Central memory CD8-positive, alpha-beta T cell (primary cell): ENCODE measurements at places on chromosomes 11 and 22.

DNA sequence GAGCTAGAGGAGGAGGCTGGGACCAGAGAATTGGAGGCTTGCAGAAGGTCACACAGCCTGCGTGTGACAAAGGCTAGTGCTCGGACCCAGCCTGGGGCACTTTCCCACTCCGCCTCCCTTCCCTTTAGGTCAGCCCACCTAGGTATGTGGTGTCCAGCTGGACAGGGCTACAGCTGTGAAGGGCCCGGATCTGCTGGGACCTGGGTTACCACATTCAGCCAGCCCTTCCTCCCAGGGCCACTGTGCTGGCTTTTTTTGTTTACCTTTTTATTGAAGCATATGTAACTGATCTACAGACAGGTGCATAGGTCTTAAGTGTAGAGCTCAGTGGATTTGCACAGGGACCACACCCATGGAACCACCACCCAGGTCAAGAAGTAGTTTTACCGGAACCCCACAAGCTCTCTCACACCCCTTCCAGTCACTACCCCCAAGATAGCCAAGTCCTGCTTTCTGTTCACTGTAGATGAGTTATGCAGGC, 8.7 kb downstream of the CAPN5 start:
- H3K36me3 ChIP-seq: no peaks in the 10 kb centered on the region
- peaks cover 21% of the 10 kb centered on the region for H3K4me1 ChIP-seq
- no peaks in the 10 kb centered on the region for H3K27me3 ChIP-seq
- no peak overlapping the region for H3K4me3 ChIP-seq
- no peak for DNase-seq

DNA sequence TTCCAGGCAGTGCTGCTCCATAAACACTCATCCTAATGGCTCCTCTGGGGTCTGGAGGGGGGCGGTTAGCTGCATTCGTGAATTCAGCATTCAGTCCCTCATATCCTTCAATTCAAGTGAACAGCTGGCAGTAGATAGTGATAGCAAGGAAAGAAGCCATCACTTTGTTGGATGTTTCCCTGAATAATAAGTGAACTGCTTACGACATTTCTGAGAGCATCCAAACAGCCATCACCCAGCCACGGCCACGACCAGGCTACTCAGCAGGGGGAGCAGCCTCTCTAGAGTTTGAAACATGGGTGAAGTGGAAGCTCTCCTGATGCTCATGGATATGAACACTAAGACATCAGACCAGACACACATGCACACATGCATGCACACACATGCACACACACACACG, 163.6 kb downstream of the NTM start:
- no peak overlapping the region for H3K27ac ChIP-seq
- no peaks in the 10 kb centered on the region for H3K27me3 ChIP-seq
- no peaks in the 10 kb centered on the region for H3K36me3 ChIP-seq
- H3K4me3 ChIP-seq: no peak overlapping the region

DNA sequence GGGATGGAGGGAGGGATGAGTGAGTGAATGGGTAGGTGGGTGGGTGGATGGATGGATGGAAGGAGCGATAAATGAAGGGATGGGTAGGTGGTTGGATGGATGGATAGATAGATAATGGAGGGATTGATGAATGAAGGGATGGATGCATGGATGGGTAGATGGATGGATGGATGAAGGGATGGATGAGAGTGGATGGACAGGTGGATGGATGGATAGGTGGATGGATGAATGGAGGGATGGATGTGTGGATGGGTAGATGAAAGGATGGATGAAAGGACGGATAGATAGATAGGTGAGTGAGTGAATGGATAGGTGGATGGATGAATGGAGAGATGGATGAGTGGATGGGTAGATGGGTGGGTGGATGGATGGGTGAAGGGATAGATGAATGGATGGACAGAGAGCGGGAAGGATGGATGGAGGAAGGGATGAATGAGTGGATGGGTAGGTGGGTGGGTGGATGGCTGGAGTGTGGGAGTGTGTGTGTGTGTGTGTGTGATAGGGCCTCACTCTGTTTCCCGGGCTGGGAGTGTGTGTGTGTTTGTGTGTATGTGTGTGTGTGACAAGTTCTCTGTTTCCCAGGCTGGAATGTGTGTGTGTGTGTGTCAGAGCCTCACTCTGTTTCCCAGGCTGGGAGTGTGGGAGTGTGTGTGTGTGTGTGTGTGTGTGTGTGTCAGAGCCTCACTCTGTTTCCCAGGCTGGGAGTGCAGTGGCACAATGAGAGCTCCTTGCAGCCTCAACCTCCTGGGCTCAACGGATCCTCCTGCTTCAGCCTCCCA, 2.1 kb upstream of the PRR33 start:
- no peak overlapping the region for H3K27ac ChIP-seq
- peaks cover 10% of the 10 kb centered on the region for H3K4me1 ChIP-seq
- H3K36me3 ChIP-seq: peaks cover 12% of the 10 kb centered on the region
- peaks cover 10% of the 10 kb centered on the region for H3K27me3 ChIP-seq
- H3K4me3 ChIP-seq: no peak overlapping the region

GRCh38 chr22:37148031-37148651, 1.6 kb downstream of the IL2RB start:
- H3K4me1 ChIP-seq: peaks cover 78% of the 10 kb centered on the region
- no peaks in the 10 kb centered on the region for H3K27me3 ChIP-seq
- H3K27ac ChIP-seq: peak overlapping the region; percentile 92
- no peak for DNase-seq
- H3K4me3 ChIP-seq: peak overlapping the region; percentile 93
- H3K36me3 ChIP-seq: peaks cover 52% of the 10 kb centered on the region

- H3K27me3 ChIP-seq: no peaks in the 10 kb centered on the region
- DNase-seq: no peak
- peaks cover 5% of the 10 kb centered on the region for H3K4me1 ChIP-seq
- H3K36me3 ChIP-seq: no peaks in the 10 kb centered on the region
- no peak overlapping the region for H3K4me3 ChIP-seq
Observed at GRCh38 chr11:111413849-111414248, 34.8 kb upstream of the POU2AF1 start.

GRCh38 chr22:37804881-37805809, 2.6 kb upstream of the GCAT start:
- peaks cover 39% of the 10 kb centered on the region for H3K4me1 ChIP-seq
- DNase-seq: peak; percentile 35
- peak overlapping the region; percentile 71 for H3K4me3 ChIP-seq
- peaks cover 70% of the 10 kb centered on the region for H3K27me3 ChIP-seq

DNA sequence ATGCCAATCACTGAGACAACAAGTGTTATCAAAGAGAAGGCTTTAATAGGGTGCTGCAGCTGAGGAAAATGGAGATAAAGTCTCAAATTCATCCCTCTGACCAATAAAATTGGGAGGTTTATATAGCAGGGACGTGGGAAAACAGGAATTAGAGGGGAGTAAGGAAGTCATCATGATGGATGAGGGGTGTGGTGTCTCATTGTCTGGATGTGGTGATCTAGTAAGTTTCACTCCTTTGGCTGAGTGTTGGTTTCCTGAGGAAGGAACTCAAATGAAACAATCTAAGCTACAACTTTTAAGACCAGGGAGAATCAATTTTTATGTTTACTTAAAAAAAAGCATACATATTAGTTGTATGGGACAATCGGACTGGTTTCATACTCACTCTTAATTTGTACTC, 491.0 kb upstream of the KIRREL3 start:
- H3K4me1 ChIP-seq: no peaks in the 10 kb centered on the region
- H3K4me3 ChIP-seq: no peak overlapping the region
- no peaks in the 10 kb centered on the region for H3K27me3 ChIP-seq
- no peak for DNase-seq
- H3K27ac ChIP-seq: no peak overlapping the region
- no peaks in the 10 kb centered on the region for H3K36me3 ChIP-seq

GRCh38 chr22:37210041-37210803, 2.1 kb downstream of the SSTR3 start:
- H3K36me3 ChIP-seq: peaks cover 2% of the 10 kb centered on the region
- no peak for DNase-seq
- H3K27me3 ChIP-seq: no peaks in the 10 kb centered on the region
- H3K4me1 ChIP-seq: peaks cover 16% of the 10 kb centered on the region
- H3K4me3 ChIP-seq: no peak overlapping the region

GRCh38 chr11:130555251-130555841, 106.9 kb downstream of the ADAMTS15 start:
- no peak overlapping the region for H3K4me3 ChIP-seq
- no peaks in the 10 kb centered on the region for H3K36me3 ChIP-seq
- H3K27me3 ChIP-seq: peaks cover 40% of the 10 kb centered on the region
- no peaks in the 10 kb centered on the region for H3K4me1 ChIP-seq
- DNase-seq: no peak
- no peak overlapping the region for H3K27ac ChIP-seq

DNA sequence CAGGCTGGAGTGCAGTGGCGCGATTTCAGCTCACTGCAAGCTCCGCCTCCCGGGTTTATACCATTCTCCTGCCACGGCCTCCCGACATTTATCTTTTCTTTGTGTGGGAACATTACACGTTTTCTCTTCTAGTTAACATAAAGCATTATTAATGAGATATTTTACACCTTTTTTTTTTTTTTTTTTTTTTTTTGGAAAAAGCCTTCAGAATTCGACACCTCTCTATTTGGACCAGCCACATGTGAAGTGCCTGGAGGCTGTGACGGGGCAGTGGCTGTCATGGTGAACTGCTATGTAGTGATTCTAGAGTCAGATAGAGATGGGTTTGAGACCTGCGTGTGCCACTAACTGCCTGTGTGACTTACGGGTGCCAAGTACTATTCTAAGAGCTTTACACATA, 64.3 kb downstream of the SMIM38 start:
- no peaks in the 10 kb centered on the region for H3K4me1 ChIP-seq
- no peak overlapping the region for H3K4me3 ChIP-seq
- no peaks in the 10 kb centered on the region for H3K36me3 ChIP-seq
- H3K27me3 ChIP-seq: peaks cover 33% of the 10 kb centered on the region
- DNase-seq: no peak

DNA sequence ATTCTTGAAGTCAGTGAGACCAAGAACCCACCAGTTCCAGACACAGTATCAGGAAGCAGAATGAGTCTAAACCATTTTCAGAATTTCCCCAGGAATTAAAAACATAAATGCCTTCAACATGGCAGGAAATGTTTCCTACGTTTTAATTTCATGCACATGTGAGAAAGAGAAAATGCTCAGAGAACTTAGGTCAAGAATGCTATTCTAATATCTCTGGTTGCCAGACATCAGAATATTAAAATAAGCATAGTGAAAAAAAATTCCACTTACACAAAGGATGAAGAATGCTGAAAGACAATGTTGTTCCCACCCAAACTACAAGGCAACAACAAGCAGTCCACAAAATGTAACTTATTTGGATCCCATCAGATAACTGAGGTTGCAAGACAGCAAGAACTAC, 104.8 kb downstream of the RAB38 start:
- no peak for DNase-seq
- no peaks in the 10 kb centered on the region for H3K4me1 ChIP-seq
- no peak overlapping the region for H3K27ac ChIP-seq
- H3K36me3 ChIP-seq: no peaks in the 10 kb centered on the region

GRCh38 chr11:13277768-13278608, at the start of gene BMAL1:
Gene BMAL1 (plus strand): TSS chr11:13277790. CDS start chr11:13354309, 76,519 bp downstream.
- H3K4me1 ChIP-seq: peaks cover 53% of the 10 kb centered on the region
- H3K36me3 ChIP-seq: peaks cover 28% of the 10 kb centered on the region
- peak within 1 kb of the TSS; percentile 93 for H3K27ac ChIP-seq
- H3K27me3 ChIP-seq: peaks cover 23% of the 10 kb centered on the region
- peak within 1 kb of the TSS; percentile 96 for H3K4me3 ChIP-seq

- no peaks in the 10 kb centered on the region for H3K36me3 ChIP-seq
- H3K4me1 ChIP-seq: no peaks in the 10 kb centered on the region
- peaks cover 45% of the 10 kb centered on the region for H3K27me3 ChIP-seq
- no peak overlapping the region for H3K4me3 ChIP-seq
- no peak for DNase-seq
Observed at GRCh38 chr11:58004664-58005063, 19.0 kb upstream of the OR9Q1 start.

GRCh38 chr11:6531267-6531752, 34.2 kb downstream of the DNHD1 start:
- no peaks in the 10 kb centered on the region for H3K27me3 ChIP-seq
- no peak overlapping the region for H3K4me3 ChIP-seq
- H3K27ac ChIP-seq: no peak overlapping the region
- DNase-seq: no peak
- H3K4me1 ChIP-seq: peaks cover 7% of the 10 kb centered on the region
- H3K36me3 ChIP-seq: peaks cover 4% of the 10 kb centered on the region

DNA sequence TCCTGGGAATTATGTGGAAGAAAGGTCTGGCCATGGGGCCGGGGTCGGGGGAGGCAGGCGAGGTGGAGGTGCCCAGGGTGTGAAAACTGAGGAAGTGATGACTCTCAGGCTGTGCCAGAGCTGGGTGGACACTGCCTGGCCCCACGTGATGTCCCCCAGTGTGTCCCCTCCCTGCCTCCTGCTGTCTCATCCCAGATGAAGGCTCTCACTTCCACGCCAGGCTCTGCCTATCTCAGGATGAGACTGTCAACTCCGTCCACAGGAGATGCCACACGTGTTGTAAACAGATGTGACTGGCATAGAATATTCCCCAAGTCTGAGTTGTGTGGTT, 51.4 kb downstream of the RPS6KA4 start:
- no peak overlapping the region for H3K27ac ChIP-seq
- no peak overlapping the region for H3K4me3 ChIP-seq
- peaks cover 2% of the 10 kb centered on the region for H3K36me3 ChIP-seq
- no peak for DNase-seq
- H3K27me3 ChIP-seq: peaks cover 20% of the 10 kb centered on the region

- peak overlapping the region; percentile 61 for H3K27ac ChIP-seq
- H3K4me1 ChIP-seq: peaks cover 39% of the 10 kb centered on the region
- DNase-seq: no peak
- no peak overlapping the region for H3K4me3 ChIP-seq
- H3K27me3 ChIP-seq: no peaks in the 10 kb centered on the region
Observed at GRCh38 chr11:93733474-93733873, 7.8 kb downstream of the TAF1D start.

DNA sequence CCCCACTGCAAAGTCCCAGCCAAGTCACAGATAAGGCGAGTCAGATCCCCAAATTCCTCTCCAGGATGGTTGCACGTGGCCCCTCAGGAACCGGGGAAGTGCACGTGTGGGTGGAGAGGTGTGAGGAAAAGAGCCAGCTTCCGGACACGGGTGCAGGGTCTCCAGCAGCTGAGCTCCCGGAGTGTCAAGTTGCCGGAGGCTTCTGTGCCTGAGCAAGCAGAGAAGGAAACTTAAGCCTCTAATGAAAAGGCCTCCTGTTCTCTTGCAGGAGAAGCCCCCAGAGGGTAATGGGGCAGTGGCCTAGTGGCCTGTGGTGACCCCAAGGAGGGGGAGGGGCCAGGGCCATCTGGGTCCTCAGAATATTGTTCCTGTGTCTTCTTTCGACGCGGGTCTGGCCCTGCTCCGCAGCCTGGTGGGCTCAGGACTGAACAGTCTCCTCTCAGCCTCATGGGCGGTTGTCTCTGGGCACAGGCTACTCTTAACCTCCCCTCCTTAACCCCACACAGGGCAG, 147.9 kb downstream of the FEZ1 start:
- peaks cover 4% of the 10 kb centered on the region for H3K4me1 ChIP-seq
- H3K36me3 ChIP-seq: peaks cover 1% of the 10 kb centered on the region
- no peak for DNase-seq
- H3K4me3 ChIP-seq: no peak overlapping the region

DNA sequence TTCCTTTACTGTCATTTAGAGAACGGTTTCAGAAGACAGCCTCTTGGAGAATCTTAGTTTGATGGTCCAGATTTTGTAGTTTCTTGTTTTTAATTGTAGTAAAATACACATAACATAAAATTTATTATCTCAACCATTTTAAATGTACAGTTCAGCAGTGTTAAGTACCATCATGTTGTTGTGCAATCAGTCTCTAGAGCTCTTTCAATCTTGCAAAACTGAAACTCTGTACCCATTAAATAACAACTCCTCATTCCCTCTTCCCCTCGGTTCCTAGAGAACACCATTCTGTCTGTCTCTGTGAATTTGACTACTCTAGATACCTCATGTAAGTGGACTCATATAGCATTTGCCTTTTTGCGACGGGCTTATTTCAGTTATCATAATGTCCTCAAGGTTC, 69.8 kb downstream of the GRIK4 start:
- H3K4me1 ChIP-seq: no peaks in the 10 kb centered on the region
- no peak for DNase-seq
- peaks cover 73% of the 10 kb centered on the region for H3K27me3 ChIP-seq
- H3K27ac ChIP-seq: no peak overlapping the region
